ENCODE measurements at places on chromosomes 12 and 14.
A peak's percentile ranks its signal among the peaks of the same experiment; 100 is the strongest.

- no peak for DNase-seq
Observed at GRCh38 chr12:120584343-120585149, 3.3 kb upstream of the POP5 start.

DNA sequence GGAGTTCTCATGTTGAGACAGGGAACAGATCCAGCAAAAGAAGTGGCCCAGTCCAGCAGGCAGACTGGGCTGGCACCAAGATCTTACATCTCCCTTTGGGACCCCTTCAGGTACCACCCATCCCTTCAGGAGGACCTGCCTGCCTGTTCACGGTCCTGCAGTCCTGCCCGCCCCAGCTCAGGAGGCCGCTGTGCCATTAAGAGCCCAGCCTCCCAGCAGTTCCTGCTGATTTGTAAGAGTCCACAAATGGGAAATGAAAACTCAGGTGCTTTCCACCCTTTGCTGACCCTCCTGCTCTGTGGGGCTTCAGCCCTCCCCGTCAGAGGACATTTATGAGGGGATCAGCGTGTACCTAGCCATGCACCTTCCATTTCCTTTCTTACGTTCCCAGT lies 39.5 kb downstream of the C14orf132 start:
- DNase-seq, result no peak

- DNase-seq, result peak; percentile 12
Observed at GRCh38 chr14:90760591-90761316, 55.5 kb downstream of the TTC7B start.

- no peak for DNase-seq
Observed at GRCh38 chr12:130658145-130658911, 57.8 kb downstream of the RIMBP2 start.

DNA sequence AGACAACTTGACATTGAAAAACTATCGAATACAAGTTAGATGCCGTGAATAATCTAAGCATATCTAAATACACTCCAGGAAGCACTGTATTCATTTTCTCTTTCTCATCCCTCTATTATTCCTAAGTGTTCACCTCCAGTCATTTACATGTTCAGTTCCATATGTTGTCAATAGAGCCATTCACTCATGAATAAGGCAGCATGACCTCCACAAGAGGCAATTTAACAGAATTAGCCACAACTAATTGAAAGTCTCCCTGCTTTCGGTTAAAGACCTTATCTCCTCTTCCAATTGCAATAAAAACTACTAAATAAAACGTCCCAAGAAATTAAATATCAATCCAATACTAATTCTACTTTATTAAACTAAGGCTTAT lies 1.8 kb downstream of the LRIG3 start:
- no peak for DNase-seq

DNA sequence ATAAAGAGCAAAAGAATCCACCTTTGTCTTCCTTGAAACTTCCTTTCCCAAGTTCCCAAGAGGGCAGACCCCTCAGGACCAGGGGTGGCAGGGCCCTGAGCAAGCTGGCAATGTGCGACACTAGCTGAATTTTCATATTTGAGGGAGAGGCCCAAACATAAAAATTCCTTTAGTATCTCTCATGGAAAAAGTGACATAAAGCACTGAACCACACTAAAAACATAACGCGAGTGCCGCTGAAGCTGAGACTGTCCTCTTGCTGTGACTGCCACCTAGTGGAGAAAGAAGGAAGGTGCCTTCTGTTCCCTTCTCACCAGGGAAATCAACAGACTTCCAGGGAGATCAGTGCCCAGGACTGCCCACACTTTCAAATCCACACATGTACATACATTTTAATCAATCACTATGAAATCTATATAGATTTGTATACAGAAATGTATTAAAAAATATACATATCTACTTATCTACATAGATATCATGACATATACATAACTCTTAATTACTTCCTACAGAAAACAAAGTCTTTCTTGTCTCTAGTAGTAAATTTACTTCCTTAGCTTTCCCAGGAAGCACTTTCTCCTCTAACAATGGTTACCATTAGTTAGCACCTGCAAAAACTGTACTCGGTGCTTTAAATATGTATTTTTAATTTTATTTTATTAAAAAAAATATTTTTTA lies 53.8 kb downstream of the SSH1 start:
- DNase-seq, result peak; percentile 92

DNA sequence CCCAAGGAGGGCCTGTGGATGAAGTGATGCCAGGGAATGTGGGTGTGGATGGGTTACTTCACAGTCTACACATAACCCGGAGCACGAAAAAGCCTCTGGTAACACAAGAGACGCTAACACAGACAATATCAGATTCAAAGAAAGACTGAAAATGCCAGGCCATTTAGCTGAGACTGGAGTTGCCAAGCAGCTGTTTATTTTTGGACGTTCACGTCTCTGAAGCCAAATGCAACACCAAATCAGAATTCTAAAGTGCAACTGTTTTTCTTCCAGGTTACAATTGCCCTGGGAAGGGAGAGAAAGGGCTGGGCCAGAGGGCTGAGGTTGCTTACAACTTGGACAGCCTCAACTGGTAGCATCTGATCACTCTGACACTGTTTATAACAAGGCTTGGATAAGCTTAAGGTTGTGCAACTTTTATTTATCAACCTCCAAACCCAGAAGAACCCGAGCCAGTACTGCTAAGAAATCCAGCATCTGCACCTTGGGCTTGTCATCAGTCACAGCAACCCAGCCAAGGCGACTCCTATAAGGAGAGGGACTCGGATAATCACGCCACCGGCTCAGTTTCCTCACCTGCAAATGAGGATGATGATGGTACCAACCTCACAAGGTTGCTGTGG lies 24.8 kb downstream of the NUAK1 start:
- no peak for DNase-seq

DNA sequence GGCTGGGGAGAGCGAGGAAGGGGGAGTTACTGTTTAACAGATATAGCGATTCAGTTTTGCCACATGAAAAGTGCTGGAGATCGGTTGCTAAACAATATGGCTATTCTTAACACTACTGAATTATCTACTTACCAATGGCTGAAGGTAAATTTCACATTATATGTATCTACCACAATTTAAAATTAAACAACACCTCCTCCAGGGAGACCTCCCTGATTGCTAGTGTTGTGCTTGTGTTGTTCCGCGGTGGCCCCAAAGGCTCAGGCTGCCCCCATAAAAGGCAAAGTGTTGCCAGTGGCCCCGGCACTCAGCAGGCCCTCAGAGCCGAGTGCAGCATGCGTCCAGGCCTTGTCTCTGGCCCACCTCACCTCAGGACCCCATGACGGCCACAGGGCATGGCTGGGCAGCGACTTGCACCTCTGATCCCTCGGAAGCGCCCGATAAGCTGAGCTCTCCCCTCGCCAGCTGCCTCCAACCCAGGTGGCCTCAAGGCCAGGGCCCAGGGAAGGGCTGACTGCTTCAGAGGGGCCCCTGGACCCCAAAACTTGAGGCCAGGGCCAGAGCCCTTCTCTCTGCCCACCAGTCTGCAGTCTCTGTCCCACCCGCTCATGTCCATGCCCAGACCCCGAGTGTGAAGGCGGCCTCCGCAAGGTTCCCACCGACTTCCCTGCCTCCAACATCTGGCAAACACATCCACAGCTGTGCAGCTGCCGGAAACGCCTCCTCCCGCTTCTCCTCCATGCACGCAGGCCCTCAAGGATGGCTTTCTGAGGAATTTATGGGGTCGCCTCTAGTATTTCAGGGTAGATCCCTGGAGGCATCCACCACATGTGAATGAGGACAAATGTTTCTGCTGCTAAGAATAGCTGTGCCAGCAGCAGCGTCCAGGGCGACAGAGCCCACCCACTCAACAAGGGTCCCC lies 60.0 kb downstream of the NCOR2 start:
- no peak for DNase-seq
